ENCODE measurements at places on chromosomes 13 and 19.

DNA sequence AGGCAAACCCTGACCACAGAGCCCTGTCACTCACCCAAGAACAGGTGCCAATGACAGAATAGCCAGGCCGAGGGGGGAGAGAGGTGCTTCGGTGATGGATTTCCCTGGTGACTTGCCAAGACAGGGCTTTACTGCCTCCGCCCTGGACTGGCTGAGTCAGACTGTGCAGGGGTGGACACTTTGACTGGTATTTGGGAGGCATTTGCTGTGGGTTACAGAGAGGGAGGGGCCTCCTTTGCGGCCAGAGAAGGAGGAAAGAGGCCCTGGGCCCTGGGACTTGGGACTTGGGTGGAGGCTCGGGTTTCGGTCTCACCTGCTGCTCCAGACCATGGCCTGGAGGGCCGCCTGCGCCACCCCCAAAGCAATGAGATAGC, 4.6 kb upstream of the EPS8L1 start:
- DNase-seq: no peak

- no peak for DNase-seq
Measured at GRCh38 chr19:14550201-14550754, 20.9 kb downstream of the TECR start.

GRCh38 chr13:111521030-111521429, 200.6 kb downstream of the TEX29 start:
- no peak for DNase-seq

DNA sequence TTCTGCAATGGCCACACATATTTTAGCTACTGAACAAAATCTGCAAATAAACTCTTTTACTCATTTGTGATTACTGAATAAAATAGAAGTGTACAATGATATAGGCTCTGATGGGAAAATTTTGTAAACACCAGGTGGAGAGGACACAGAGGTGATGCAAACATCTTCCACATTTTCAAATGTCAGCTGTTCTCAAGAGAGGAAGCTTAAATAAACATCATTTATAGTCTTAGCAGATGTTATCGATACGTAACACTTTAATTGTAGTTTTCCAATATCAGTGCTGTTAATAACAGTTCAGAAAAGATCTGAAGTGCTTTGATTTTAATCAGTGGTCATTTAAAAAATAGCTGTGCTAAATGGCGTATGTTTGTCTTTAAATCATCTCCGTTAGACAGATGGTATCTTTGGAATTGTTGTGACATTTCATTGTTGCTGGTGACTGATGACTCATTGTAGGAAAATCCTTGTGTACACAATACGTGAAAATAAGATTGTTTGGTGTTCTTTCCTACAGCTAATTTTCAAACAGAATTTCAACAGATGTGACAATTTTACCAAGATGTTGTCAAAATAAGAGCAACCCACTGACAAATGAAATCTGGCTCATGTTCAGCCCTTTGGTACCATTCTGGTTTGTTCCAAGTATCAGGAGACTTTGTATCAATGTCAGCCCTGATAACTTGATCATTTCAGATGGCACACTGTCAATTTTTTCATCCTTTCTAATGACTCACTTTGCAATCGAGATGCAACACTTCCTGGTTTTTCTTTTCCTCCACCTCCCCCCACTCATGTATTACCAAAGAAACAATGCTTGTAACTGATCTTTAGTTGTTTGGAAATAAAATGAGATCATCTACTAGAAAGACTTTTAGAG, 516.0 kb downstream of the DCT start:
- no peak for DNase-seq

GRCh38 chr13:94233837-94234236, 245.6 kb downstream of the DCT start:
- DNase-seq: no peak

GRCh38 chr19:54158812-54159351, 639 bp downstream of the LENG1 start:
- no peak for DNase-seq

- no peak for DNase-seq
Measured at GRCh38 chr13:28569886-28570285, 75.0 kb upstream of the FLT1 start.

GRCh38 chr13:44758630-44759383, 182.7 kb upstream of the TSC22D1 start:
- DNase-seq: no peak

GRCh38 chr13:73937441-73937840, 196.8 kb downstream of the KLF12 start:
- DNase-seq: no peak

GRCh38 chr13:75305059-75305458, 176.9 kb downstream of the TBC1D4 start:
- DNase-seq: no peak

- DNase-seq: no peak
Measured at GRCh38 chr13:111515635-111516034, 195.2 kb downstream of the TEX29 start.

GRCh38 chr13:23622985-23623384, 52.8 kb downstream of the TNFRSF19 start:
- DNase-seq: no peak

DNA sequence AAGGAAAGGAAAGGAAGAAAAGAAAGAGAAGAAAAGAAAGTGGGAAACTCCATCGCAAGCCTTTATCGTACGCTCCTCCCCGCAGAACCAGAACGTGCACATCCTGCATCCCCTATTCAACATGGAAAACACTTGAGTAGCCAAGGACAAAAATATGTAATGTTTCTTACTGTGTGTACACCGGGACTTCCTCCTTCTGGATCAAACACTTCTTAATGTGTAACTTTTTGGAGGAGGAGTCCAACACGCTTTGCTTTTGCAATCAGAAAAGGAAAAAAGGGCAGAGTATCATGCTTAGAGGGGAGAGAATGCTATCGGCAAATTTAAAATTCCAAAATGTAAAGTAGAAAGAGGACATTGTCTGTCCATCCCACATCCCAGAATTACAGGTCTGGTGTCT, 7.8 kb upstream of the SHFL start:
- DNase-seq: no peak

- DNase-seq: no peak
Measured at GRCh38 chr19:35534803-35535480, 1.7 kb downstream of the GAPDHS start.

DNA sequence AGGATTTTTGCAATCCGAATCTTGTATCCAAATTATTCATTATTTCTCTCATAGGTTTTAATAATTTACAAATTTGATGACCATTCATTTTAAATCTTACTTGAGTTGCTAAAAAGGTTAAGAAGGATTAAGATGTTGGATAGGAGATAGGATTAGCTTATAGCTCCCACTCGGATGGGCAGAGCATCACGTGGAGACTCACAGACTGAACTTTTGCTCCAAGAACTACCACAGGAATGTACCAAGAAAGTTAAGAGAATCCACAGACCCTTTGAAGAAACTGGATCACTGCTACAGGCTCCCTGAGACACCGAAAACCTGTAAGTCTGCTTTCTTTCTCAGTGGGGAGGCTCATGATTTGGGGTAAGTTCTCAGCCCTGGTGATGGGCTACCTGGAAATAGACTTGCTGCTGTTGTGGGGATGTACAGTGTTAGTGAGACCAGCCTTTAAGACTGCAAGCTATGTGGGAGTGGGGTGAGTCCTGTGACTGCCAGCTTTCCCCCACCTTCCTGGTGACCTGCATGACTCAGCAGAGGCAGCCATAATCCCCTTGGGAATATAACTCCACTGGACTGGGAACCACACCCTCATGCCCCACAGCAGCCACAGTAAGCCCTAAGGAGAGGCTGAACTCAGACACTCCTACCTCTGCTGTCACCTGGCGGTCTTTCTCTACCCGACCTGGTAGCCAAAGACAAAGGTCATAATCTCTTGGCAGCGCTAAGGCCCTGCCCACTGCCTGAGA, 1458.0 kb downstream of the OLFM4 start:
- no peak for DNase-seq

DNA sequence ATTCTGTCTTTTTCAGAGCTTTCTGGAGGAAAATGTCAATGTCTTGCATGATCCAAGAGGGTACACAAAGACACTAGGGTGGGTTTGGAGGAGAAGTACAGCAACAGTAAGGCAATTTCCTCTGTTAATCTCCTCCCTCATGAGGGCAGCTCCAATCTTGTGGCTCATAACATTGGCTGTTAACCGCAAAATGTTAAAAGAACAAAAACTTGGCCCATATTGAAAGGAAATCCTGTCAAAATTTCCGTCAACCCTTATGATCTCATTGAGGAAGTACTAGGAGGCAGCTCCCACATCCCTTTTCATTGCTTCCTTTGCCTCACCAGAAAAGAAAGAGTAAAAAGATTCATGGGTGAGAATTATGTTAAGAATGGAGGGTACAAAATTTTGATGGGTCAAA, 11.6 kb downstream of the OXGR1 start:
- no peak for DNase-seq

DNA sequence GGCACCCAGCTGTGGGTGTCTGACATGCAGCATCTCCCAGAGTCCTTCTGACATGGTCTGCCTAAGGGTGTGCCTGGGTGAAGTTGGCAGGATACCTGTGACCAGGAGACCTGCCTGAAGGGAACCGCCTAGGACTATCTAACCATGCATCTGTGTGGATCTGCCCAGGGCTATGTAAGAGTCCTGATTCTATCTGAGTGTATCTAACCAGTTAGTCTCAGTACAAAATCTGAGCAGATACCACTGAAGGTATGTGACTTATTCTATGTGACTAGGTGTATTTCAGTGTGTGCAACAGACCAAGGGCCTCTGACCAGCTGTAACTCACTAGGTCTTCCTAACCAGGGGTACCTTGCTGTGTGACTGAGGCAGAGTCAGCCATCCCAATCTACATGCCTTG, 28.2 kb upstream of the FBL start:
- DNase-seq: no peak

DNA sequence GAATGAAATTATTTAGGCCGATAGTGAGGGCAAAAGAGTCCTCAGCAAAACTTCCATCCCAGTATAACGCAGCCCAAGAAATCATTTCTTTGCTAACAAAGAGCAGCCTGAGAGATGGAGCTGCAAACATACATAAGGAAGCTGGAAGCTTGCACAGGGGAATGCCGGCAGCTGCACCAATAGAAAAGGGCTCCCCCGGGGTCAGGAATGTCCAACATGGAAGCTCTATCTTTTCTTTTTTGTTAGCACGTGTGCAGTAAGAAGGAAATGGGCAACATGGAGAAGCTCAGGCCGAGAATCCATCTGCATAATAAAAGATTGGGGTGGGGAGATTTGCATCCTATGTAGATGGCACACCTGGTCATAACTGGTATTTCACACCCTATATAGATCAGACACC, 1363.5 kb upstream of the PCDH20 start:
- no peak for DNase-seq

GRCh38 chr13:46728777-46729176, 68.2 kb downstream of the ESD start:
- no peak for DNase-seq

DNA sequence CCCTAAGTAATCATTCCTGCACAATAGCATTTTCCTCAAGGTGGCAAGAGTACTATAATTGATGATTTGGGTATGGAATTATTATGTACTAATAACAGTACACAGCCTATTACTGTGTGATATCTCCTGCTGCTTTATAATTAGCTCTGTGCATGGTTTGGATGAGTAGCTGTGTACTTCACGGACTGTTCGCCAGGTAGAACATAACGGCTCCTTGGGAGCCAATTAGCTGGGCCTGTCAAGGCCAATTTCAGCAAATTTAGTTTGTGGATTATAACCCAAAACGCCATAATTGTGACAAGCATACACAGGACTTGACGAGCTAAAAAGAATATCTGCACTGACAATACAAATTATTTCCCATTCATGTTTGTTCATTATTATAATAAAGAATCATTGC, 1584.2 kb downstream of the SLITRK1 start:
- no peak for DNase-seq

GRCh38 chr19:11291991-11292390, 4.0 kb upstream of the TSPAN16 start:
- no peak for DNase-seq

GRCh38 chr13:29513002-29513980, 82.2 kb downstream of the SLC7A1 start:
- no peak for DNase-seq

- DNase-seq: no peak
Measured at GRCh38 chr19:14394167-14394566, 12.9 kb downstream of the ADGRE5 start.

- no peak for DNase-seq
Measured at GRCh38 chr13:40408602-40409001, 257.8 kb downstream of the FOXO1 start.

- no peak for DNase-seq
Measured at GRCh38 chr19:388691-389090, 20.3 kb downstream of the C2CD4C start.

DNA sequence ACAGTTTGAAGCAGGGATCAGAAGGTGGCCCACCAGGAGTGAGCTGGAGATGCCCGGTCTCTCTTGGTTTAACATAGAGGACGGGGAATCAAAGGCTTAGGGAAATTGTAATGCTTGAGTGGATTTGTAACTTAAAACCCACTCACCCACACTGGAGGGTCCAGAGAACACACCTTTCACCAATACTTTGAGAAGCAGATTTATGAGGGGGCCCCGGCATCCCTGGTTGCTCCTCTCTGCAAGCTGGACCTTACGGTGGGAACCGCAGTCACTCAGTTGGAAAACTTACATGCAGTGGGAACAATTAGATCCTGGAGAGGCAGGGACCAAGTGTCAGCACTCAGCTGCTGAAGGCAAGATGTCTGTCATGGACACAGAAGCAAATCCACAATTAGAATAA, 20.5 kb downstream of the PPP5C start:
- DNase-seq: no peak

GRCh38 chr13:110726726-110727125, 13.2 kb downstream of the ING1 start:
- peak; percentile 25 for DNase-seq

DNA sequence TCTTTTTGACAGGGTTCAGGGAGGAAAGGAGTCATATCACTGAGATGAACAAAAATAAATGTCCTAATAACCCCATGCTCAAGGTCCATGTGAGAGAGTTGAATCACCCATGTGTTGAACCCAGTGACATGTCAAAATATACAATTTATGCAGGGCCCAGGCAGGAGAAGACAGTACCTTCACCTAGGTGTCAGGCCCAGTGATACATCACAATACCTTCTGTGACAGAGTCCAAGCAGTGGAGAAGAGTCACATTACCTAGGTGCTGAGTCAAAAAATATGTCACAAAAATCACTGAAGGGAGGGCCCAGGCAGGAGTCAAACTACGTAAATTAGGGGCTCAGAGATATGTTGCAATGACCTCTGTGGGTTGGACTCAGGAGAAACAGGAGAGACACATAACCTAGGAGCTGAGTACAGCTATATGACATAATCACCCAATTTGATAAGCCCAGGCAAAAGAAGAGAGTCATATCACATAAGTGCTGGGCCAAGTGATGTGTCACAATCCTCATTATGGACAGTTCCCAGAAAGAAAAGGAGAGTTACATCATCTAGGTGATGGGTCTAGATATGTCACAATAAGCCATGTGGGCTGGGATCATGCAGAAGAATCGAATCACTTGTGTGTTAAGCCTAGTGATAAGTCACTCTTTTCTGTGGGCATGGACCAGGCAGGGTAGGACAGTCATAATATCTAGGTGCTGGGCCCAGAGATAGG, 13.8 kb upstream of the ZNF724 start:
- no peak for DNase-seq

GRCh38 chr19:53130506-53130905, 2.2 kb downstream of the ZNF415 start:
- no peak for DNase-seq

GRCh38 chr19:53908106-53908934, 758 bp upstream of the CACNG7 start:
- DNase-seq: peak; percentile 58
